ENCODE measurements at places on chromosomes 4 and X.
A peak's percentile ranks its signal among the peaks of the same experiment; 100 is the strongest.

DNA sequence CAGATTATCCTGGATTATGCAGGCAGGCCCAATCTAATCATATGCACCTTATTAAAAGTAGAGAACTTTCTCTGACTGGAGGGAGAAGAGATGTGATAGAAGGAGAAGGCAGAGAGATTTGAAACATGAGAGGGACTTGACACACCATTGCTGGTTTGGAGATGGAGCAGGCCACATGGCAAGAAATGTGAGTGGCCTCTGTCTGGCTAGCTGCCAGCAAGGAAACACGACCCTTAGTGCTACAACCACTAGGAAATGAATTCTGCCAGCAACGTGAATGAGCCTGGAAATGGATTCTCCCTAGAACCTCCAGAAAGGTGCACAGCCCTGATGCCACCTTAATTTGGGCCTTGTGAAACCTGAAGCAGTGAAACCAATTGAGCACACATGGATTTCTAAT is 79.5 kb upstream of the MBNL3 start:
- no peak for DNase-seq

DNA sequence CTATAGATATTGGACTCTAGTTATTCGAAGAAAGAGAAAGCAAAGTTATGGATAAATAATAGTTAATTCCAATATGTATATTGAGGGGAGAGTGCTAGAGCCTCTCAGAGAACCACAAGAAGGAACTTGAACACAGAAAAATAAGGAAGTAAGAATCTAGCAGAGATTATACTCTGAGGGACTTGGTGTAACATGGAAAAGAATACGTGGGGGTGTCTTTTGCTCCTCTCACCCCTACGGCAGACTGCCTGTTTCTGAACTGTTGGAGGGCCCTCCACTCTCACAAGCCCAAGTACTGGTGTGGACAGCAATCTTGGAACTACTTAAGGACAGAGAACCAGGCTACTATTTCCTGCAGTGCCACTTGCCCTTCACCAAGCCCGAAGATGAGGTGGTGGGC is 1174.4 kb upstream of the PCDH10 start:
- no peak for DNase-seq

DNA sequence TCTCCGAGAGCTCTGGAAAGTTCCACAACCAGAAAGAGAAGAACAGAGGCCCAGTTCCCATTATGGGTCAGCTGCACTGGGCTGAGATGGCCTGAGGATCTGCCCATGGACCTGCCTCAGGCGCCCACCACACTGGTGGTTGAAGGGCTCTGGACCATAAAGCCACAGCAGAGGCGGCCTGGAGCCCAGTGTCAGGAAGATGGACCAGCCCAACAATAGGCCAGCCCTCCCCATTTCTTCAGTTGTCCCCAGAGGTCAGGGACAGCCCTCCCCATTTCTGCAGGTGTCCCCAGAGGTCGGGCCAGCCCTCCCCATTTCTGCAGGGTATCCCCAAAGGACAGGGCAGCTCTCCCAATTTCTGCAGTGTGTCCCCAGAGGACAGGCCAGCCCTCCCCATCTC is 37.2 kb upstream of the C4orf50 start:
- DNase-seq: no peak

DNA sequence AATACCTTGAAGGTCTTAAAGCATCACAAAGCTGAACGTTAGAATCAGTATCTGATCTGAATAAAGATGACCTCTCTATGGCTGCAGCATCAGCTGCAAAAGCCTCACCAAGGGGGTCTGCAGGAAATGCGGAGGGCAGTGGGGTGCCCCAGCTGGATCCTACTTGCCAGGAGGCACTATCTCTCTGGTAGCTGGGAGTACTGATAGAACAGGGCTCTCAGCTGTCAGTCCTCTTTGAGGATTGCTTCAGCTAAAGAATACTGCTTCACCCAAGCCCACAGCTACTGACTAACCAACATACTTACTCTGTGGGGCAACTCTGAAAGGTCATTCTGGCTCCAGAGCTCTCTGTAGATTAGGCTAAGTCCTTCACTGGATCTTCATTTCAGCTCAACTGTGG is 112.5 kb upstream of the ZFP42 start:
- DNase-seq: no peak

DNA sequence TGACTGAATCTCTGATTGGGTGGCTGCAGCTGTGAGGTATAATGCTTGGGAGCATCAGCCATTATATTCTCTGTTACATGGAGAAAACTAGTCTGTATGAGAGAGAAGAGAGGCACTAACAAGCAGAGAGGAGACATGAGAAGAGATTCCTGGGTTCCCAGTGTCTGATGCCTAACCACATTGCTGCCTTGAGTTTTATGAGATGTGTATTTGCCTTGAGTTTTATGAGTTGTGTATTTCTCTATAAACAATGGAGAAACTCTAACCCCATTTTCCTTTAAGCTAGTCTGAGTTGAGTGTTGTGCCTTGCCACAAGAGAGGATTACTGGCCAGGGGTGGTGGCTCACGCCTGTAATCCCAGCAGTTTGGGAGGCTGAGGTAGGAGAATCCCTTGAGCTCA is 208.1 kb downstream of the BCOR start:
- no peak for DNase-seq

GRCh38 chr4:186297013-186297645 is 31.1 kb downstream of the F11 start:
- peak; percentile 48 for DNase-seq

DNA sequence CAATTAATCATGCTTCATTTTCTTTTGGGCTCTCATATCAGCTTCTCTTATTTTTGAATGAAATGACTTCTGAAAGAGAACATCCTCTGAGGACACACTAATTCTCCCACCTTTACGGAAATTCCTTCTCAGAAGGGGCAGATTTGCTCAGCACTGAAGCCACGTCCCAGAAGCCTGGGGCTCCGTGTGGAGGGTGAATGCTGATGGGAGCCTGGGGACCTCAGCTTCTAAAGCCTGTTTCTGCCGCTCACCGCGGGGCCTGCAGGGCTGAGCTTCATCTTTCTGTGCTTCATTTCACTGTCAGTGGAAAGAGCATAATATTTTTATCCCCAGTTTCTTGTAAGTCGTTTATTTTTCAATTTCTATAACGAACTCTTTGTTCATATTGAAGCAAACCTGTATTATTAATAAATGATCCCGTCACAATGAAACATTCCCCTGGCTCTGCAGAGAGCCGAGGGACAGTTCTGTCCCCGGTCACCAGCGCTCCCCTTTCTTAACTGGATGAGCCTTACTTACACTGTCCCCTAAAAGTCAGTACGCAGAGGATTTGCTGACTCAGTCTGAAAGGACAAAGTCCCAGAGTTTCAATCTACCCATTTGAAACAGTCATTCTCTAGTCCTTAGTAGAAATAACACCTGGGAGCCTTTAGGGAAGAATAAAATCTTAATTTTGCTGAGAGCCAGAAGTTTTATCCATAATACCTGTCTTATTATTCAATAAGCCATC is 364.6 kb upstream of the FAT1 start:
- DNase-seq: no peak

DNA sequence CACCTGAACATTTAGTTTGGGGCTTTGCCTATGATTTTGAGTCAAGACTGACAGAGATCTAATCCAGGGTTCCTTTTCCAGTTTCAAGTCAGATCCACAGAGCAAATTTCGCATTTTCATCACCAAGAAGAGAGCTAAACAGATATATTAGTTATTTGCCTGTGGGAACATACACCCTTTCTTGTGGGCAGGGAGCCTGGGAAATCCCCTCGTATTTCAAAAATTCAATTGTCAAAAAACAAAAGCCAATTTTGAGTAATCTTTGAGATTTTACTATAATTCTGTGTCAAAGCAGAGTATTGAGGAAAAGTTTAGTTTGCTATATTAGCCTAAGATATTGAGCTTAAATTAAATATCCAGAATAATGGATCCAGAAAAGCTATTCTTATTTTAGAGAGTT is 56.6 kb downstream of the AFM start:
- no peak for DNase-seq

DNA sequence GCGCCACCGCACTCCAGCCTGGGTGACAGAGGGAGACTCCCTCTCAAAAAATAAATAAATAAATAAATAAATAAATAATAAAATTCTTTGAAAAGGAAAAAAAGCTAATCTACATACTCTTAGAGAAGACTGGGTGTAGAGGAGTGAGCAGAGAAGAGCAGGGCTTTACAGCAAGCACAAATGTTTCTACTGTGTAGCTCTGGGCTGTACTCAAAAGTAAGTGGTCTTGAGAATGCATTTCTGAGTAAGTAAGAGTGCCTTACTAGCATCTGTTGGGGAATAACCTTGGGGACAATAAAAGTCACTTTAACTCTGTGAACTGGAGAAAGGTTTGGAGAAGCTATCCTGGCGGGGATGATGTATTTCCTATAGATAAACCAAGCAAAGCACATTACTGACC is 185.8 kb downstream of the WDFY3 start:
- DNase-seq: no peak

GRCh38 chr4:32625687-32626337 is 1905.6 kb downstream of the PCDH7 start:
- DNase-seq: no peak

- no peak for DNase-seq
These were observed 64.8 kb upstream of the NR0B1 start for GRCh38 chrX:30373951-30374350.

GRCh38 chrX:136395271-136395670 is 92.5 kb upstream of the BRS3 start:
- no peak for DNase-seq

DNA sequence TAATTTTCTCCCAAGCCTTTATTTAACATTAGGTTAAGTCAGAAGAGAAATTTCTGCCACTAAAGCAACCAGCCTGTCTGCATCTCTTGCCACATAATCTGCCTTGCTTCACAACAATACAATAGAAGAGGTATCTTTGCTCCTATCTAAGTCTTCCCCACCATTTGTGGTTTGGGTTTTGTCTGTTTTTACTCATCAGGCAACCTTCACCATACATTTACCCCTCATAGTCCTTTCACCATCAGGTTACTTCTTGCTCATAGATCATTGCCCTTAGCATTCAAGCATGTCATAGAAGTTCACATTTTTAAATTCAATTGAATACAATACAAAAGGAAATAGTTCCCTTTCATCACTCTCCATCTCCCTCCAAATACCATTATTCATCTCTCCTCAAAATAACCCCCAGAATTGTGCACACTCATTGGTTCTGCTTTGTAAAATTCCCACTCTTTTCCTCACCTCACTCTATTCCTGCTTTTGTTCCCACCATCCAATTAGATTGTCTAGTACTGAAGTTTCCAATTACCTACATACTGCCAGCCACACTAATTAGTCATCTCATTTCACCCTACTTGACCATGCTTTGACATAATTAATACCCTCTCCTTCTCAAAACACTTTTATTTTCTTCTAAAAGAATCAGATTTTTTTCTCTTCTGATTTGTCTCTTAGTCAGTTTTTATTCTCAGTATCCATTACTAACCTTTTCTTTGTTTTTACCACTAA is 1957.0 kb upstream of the AGA start:
- DNase-seq: no peak

DNA sequence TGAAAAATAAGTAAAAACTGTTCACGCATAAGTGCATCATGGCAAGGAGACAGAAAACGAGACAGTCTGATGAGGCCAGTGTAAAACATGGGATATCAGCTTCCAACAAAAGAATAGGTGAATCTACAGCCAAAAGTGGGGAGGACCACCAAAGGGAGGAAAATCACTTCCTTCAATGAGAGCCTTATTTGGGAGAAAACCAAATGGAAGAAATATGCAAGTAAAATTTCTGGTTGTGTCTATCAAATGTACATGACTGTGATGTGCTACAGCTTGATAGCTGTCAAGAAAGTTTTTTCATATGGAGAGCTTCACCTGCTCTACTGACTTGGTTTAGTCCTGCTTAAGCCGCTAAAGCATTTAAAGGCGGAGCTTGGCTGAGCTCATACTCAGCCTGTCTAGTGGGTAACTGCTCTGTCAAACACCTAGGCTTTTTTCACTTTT is 66.2 kb downstream of the MAGEA1 start:
- DNase-seq: peak; percentile 71

- DNase-seq: no peak
These were observed 138.5 kb upstream of the FAM9B start for GRCh38 chrX:9172464-9172850.

GRCh38 chr4:113695328-113696169 is 66.0 kb downstream of the CAMK2D start:
- DNase-seq: no peak

- DNase-seq: no peak
These were observed 1149.7 kb downstream of the STPG2 start for GRCh38 chr4:96993560-96993959.

GRCh38 chr4:77349364-77349763 is 192.4 kb downstream of the CCNG2 start:
- no peak for DNase-seq

- no peak for DNase-seq
These were observed 5.3 kb upstream of the FHIP1A start for GRCh38 chr4:151403656-151404055.

GRCh38 chrX:133415276-133416105 is at the start of gene GPC4:
TSS of gene GPC4 (minus strand) at chrX:133415489. CDS start at chrX:133414965, 524 bp downstream.
- DNase-seq: no peak

- no peak for DNase-seq
These were observed 141.5 kb downstream of the CHM start for GRCh38 chrX:85905851-85906250.

GRCh38 chrX:73668779-73669178 is 105.8 kb downstream of the CHIC1 start:
- no peak for DNase-seq

GRCh38 chrX:7077241-7078230 is 70.0 kb upstream of the STS start:
- DNase-seq: no peak

GRCh38 chrX:22323541-22323940 is 50.8 kb downstream of the CBLL2 start:
- no peak for DNase-seq

- no peak for DNase-seq
These were observed 1640.9 kb upstream of the PCDH7 start for GRCh38 chr4:29079260-29079659.

GRCh38 chrX:136674270-136674985 is 26.5 kb downstream of the CD40LG start:
- DNase-seq: no peak
